Myocyte (in vitro differentiated cells): ENCODE measurements at places on chromosomes 11 and 22. TPM values are rescaled to one million over a fixed set of nuclear protein-coding genes. Genes with fewer than 3 reads are reported as not detected.

The CAVIN3 gene
- 124 and 168 TPM in 2 replicates for total RNA-seq

The LMNTD2 gene
- total RNA-seq, result 0.31 and 0.78 TPM in 2 replicates

The FAM181B gene
- not detected in 2 replicates for total RNA-seq

DNA sequence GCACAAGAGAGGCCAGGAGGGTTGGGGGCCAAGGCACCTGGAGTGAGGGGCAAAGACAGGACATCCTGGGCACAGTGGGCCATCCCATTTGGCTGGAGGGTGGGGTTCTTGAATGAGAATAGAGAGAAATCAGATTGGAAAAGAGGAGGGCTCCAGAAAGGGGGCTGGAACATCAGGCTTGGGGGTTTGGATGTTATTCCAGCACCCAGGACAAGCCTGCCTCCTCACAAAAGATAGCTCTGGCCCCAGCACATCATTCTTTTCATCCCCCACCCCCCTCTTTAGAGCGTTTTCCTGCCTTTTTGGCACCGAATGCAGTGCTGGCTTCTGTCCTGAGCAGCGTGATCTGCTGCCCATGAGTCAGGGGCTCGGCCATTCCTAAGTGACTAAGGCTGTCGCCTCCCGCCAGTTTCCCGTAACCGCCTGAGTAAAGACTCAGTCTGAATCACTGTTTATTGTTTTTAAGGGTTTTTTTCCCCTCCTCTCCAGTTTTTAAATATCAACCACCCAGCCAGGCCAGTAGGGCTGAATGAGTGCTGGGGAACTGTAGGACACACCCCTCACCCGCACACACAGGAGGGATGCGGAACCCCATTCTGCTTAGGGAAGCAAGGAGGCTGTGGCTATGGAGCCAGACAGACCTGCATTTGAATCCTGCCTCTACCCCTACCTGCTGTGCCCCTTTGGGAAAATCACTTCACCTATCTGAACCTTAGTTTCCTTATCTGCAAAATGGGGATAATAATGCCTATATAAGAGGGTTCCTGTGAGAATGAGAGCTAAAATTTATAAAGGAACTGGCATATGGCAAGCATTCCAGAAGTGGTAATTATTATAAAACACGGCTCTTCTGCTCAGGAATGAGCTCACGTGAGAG, 32.4 kb upstream of the NAV2 start:
- DNase-seq, result peak; percentile 90

GRCh38 chr11:122270535-122270934, 154.5 kb upstream of the BLID start:
- DNase-seq, result no peak

DNA sequence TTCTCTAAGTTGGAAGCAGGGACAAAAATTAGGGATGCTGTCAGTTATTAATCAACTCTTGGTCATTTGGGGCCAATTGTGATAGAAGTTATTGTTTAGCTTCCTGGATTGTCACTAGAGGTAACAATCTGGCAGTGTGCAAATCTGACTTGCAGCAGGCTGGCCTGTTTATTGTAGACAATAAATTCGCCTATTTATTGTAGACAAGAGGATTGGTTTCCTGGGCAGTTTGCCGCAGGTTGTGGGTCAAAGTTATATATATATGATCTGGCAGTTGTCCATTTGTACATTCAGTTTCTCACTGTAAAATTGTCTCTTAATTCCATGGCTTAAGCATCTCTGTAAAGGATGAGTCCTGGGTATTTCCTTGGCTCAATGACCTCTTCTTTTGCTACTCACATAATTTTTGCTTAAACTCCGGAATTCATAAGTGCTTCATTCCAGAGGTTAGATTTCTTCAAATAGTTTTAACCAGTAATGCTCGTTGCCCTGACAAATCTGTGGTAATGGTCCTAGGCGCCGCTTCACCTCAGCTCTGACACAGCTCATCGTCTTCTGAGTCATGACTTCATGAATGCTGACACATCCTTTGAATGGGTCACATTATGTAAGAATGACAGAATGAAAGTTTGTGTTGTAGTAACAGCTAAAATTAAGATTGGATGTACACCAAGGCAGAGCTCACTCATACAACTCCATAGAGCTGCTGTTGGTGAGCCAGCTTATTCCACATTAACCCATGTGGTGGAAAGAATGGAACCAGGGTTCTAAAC, 7.8 kb upstream of the MMP3 start:
- peak; percentile 24 for DNase-seq

DNA sequence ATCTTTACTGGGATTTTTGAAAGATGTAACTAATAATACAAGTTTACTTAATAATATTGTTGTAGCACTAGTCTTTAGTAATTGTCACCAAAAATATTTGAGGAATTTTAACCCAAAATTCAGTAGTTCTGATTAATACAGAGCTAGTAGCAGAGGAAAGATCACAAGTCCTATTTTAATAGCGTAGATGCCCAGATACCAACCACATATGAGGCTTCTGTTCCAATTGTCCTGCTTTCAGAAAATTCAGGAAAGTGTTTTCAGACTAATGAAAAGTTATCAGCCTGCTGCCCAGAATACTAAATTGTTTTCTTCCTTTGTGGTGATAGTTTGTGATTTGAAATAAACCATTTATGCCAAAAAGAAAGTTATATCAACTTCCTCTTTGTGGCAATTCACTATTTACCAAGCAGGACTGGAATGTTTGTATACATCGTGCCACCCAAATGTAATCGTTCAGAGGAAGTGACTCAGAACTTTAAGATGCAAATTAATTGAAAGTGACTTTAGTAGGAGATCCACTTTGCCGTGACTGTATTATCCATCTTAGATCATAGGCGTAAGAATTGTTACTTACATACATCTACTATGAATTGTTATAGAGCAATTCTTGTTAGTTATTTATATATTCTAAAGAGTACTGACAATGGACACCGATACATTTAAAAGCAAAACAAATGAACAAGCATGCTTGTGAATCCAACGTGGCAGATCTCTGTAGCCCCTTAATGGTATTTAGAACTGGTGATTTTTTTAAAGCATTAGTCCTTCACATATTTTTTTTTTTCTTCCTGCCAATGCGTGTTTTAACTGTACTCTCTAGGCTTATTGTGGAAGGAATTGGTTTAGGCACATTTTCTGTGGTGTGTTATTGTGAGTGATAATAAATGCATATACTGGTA, 231.0 kb downstream of the DDX10 start:
- DNase-seq, result no peak

- peak; percentile 81 for DNase-seq
Measured at GRCh38 chr11:95132956-95133355, 43.3 kb downstream of the ENDOD1 start.

- no peak for DNase-seq
Measured at GRCh38 chr22:36925388-36926290, 12.2 kb downstream of the CSF2RB start.
